Skeletal muscle cell (primary cell): ENCODE measurements at places on chromosomes 2 and 18.

DNA sequence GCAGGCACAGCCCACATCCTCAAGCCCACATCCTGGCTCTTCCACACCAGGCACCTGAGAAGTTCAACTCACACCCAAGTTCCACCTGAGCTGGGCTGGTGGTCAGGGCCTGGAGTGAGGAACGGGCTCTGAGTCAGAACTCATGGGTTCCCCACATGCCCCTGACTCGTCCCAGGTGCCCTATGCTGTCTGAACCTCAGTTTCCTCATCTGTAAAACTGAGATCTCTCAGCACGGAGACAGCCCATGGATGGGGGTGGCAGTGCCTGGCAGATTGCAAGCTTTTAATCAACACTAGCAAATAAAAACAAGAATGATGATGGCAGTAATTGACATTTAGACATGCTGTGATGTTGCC is 307.8 kb downstream of the NDUFA10 start:
- DNase-seq = no peak

DNA sequence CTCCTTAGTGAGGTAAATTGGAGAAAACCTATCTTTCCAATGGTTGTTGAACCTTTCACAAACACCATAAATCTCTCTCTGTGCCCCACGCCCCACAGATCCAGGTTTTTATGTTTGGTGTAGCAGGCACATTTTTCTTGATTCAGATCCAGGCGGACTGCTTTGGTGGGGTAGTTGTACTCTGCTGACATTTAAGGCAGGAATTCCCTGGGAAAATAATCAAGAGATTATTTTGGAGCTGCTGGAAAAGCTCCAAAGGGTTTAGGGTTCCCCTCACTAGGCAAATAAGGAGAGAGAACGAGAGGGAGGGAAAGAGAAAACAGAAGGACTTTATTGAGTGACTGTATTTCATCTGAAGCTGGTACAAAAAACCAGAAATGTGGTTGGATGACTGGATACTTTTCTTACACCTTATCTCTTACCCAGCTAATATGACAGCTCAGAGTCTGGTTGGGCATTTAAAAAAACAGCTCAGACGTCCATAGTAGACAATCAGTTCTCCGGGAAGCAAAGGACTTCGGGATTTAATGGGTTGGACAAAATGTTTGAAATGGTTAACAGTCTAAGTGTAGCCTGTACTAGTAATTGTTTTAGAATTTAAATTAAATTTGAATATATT is 3.6 kb upstream of the AQP4 start:
- DNase-seq = no peak

DNA sequence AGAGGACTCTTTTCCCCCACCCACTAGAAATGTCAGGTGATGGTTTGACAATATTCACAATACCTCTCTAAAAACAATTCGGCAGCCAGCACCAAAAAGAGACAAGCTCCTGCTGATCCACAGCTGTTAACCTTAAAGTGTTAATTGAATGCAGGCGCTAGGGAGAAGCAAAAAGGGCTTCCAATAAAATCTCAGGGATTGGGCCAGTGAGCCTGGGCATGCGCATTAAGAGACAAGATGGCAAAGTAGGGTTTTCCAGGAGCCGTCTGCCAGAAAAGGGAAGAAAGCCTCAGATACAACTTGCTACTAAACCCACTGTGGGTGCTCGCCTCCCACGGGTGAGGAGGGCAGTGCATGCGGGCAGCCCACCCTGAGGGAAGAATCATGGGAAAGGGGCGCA is 98.8 kb downstream of the HS6ST1 start:
- DNase-seq = no peak

GRCh38 chr18:59464486-59464885 is 105.4 kb upstream of the LMAN1 start:
- no peak for DNase-seq

- no peak for DNase-seq
These were observed 44.3 kb upstream of the KLF11 start for GRCh38 chr2:9998916-9999654.

DNA sequence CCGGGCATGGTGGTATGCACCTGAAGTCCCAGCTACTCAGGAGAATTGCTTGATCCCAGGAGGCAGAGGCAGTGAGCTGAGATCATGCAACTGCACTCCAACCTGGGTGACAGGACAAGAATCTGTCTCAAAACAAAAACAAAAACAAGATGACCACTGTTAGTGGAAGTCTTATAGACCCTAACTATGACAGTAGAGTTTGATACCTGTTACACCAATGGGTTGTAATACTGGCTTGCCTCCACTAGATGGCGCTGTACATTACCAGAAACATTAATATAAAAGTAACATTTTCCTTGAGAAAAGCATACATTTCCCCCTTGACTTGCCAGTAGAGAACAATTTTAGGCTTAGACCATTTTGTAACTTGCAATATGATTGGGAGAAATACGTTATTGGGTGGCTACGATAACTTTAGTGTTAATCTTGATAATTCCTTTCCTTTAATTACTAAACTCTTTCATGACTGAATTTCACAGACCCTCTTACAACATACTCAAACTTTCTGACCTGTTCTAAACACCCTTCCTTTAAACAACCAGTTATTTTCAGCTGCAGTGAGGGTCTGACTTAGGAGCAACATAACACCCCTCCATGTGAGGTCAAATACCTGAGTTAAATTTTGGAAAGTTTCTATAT is 19.5 kb downstream of the SLC25A52 start:
- DNase-seq = no peak

DNA sequence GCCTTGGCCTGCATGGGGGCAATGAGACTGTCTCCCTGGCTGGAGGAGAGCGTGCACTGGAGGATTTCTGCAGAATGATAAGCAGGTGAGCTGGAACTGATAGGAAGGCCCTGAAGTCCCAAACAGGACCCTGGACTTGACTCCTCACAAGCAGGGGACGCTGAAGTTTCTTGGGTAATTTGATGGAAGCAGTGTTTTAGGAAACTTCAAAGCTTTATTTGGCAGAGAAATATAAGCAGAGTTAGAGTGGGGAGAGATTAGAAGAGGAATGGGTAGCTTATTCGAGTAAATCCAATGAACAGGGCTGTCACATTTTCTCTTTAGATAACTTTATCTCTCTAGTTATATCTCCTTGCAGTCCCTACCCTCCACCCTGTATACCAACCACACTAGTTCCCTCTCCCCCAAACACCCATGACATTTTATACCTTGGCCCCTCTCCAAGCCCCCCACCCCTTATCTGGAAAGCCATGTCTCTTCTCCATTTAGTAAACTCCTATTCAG is 73.6 kb upstream of the IGFBP5 start:
- no peak for DNase-seq

DNA sequence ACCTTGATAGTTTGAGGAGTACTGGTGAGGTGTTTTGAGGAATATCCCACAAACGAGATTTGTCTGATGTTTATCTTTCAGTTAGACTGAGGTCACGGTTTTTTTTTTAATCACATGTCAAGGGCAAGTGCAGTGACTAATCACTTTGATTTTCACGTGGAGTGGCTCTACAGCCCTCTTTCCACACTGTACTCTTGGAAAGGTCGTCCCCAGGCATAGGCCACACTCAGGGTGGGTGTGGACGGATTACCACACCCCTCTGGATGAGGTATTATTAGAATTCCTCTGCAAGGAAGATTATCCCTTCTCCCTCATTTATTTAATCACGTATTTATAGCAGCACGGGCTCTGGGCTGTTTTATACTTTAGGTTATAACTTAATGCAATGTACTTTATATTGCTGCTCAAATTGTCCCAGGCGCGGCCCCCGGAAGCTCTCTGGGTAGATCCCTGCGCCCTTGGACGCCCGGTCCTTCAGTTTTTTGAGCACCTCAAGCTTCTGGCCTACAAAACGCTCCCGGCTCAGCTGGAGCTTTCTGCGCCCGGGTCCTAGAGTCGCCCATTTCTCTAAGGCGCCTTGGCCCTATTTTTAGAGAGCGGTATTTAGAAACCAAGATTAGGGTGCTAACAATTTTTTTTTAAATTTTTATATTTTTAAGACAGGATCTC is 515 bp upstream of the PLEKHB2 start:
- DNase-seq = peak; percentile 20

GRCh38 chr18:38545071-38545470 is 979.5 kb upstream of the CELF4 start:
- DNase-seq = no peak

DNA sequence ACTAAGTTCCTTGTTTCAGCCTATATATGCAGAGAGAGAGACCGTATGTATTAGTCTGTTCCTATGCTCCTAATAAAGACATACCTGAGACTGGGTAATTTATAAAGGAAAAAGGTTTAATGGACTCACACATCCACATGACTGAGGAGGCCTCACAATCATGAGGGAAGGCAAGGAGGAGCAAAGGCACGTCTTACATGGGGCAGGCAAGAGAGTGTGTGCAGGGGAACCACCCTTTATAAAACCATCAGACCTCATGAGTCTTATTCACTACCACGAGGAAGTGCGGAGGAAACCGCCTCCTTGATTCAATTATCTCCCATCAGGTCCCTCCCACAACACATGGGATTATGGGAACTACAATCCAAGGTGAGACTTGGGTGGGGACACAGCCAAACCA is 73.8 kb downstream of the TMEM18 start:
- no peak for DNase-seq

- no peak for DNase-seq
These were observed 11.3 kb downstream of the HDLBP start for GRCh38 chr2:241304039-241304670.

DNA sequence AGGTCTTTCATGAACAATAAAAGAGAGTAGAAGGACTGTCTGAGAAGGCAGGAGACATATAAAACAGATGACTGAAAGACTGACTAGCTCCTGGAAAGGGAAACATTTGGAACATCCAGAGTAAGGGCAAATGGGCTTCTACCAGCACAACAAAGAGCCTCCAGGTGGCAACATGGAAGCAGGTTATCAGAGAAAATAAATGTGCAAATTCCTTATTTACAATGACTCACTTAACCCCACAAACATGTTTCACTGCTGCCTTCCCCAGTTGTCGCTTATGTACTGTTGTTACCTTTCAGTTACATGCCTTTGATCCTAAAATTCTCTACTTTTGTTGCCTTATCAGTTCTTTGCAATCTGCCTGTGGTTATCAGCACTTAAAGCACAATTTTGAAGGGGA is 117.0 kb downstream of the HIBCH start:
- no peak for DNase-seq

- DNase-seq = no peak
These were observed 128.4 kb upstream of the CCDC85A start for GRCh38 chr2:56055405-56055804.

GRCh38 chr2:189056200-189057106 is 82.3 kb downstream of the COL3A1 start:
- DNase-seq = no peak

- no peak for DNase-seq
These were observed 106.4 kb downstream of the VAPA start for GRCh38 chr18:10020171-10020570.

- no peak for DNase-seq
These were observed 49.0 kb downstream of the CAPN13 start for GRCh38 chr2:30758191-30758651.

GRCh38 chr2:238599549-238600505 is 173.1 kb downstream of the ASB1 start:
- no peak for DNase-seq

GRCh38 chr18:59867337-59868104 is 32.3 kb upstream of the PMAIP1 start:
- no peak for DNase-seq

- no peak for DNase-seq
These were observed 207.2 kb downstream of the SLC8A1 start for GRCh38 chr2:40244675-40245074.

GRCh38 chr18:74868461-74868860 is 270.8 kb downstream of the ZNF407 start:
- no peak for DNase-seq

- no peak for DNase-seq
These were observed 307.5 kb downstream of the TCF4 start for GRCh38 chr18:55280503-55280902.

GRCh38 chr2:181052523-181052891 is 72.1 kb downstream of the UBE2E3 start:
- DNase-seq = no peak

- no peak for DNase-seq
These were observed 1.4 kb downstream of the ZBTB14 start for GRCh38 chr18:5294113-5294456.

DNA sequence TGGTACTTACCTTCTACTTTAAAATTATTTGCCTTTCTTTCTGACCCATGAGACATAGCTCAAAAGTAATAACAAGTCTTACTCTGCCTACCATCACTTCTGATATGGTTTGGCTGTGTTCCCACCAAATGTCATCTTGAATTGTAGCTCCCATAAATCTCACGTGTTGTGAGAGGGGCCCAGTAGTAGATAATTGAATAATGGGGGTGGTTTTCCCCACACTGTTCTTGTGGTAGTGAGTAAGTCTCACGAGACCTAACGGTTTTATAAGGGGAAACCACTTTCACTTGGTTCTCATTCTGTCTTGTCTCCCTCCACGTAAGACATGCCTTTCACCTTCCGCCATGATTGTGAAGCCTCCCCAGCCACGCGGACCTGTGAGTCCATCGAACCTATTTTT is 47.5 kb downstream of the GALNT3 start:
- DNase-seq = no peak

DNA sequence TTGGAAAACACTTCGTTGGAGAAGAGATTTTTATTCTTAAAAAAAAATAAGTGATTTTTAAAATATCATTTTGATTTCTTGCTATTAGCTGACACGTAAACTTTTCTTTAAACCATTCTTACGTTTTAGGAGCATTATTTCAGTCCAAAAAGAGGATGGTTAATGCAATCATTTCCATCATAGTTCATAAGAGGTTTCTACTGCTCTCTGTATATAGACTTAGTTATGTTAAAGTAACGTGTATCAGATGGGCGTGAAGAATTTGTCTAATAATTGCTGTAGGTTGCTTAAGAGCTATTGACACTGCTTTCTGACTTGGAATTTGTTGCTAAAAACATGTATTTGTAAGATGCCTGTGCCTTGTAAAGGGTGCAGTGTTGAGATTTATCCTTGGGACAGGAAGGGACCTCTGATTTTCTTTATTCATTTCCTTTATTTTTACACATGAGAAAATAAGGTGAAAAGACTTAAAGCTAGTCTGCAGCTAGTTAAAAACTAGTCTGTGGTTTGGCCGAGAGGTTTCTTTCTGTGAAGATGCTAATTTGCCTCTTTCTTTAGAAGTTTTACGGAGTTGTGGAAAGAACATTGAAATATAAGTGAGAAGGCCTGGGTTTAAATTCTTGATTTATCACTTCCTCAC is 2.9 kb downstream of the ANKRD12 start:
- no peak for DNase-seq

DNA sequence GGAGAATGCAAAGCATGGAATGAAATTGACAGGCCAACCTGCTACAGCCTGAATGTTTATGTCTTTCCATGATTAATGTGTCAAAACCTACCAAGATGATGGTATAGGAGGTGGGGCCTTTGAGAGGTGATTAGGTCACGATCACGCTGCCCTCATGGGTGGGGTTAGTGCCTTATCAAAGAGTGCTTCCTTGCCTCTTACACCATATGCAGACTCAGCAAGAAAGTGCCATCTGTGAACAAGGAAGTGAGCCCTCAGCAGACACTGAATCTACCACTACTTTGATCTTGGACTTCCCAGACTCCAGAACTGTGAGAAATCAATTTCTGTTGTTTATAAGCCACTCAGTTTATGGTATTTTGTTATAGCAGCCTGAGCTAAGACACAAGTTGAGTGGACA is 147.5 kb upstream of the BCL2L11 start:
- no peak for DNase-seq

GRCh38 chr18:50849419-50849821 is 29.5 kb upstream of the ME2 start:
- DNase-seq = no peak

GRCh38 chr2:15331787-15332186 is 229.3 kb downstream of the NBAS start:
- no peak for DNase-seq

GRCh38 chr18:1019191-1019590 is 114.5 kb downstream of the ADCYAP1 start:
- DNase-seq = no peak

GRCh38 chr18:69954719-69955480 is 7.2 kb upstream of the CD226 start:
- no peak for DNase-seq
